ENCODE measurements at places on chromosomes 12 and 14.

GRCh38 chr14:102184316-102185035, 44.8 kb downstream of the WDR20 start:
- DNase-seq = no peak

- no peak for DNase-seq
Measured at GRCh38 chr12:44019118-44019517, 183.2 kb downstream of the TMEM117 start.

DNA sequence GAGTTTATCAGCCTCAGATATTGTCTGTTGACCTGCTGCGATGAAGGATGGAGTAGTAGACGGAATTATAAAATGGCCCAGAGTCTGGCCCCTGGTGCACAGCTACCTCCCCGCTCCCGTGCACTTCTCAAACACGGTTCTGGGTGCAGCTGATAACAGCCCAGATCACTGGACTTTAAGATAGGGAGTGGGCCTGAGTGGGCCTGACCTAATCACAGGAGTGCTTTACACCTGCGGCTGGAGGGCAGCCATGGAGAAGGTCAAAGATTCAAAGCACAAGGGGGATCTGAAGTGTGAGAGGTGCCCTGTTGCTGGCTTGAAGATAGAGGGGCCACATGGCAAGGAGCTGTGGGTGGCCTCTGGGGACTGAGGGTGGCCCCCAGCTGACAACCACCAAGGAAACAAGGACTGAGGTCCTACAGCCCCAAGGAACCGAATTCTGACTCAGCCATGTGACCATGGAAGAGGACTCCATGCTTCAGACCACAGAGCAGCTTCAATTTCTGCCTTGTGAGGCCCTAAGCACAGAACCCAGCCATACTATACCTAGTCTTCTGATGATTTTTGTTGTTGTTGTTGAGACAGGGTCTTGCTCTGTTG, 113.4 kb downstream of the ZNF664 start:
- no peak for DNase-seq

GRCh38 chr14:51716610-51717009, 64.9 kb downstream of the FRMD6 start:
- DNase-seq = no peak

- no peak for DNase-seq
Measured at GRCh38 chr12:27644158-27644845, 51.9 kb upstream of the REP15 start.

- no peak for DNase-seq
Measured at GRCh38 chr12:116800918-116801317, 62.8 kb downstream of the RNFT2 start.

GRCh38 chr12:48184549-48184922, 1.1 kb downstream of the CCDC184 start:
- DNase-seq = no peak

- peak; percentile 67 for DNase-seq
Measured at GRCh38 chr14:89681086-89682018, 264.3 kb upstream of the FOXN3 start.

DNA sequence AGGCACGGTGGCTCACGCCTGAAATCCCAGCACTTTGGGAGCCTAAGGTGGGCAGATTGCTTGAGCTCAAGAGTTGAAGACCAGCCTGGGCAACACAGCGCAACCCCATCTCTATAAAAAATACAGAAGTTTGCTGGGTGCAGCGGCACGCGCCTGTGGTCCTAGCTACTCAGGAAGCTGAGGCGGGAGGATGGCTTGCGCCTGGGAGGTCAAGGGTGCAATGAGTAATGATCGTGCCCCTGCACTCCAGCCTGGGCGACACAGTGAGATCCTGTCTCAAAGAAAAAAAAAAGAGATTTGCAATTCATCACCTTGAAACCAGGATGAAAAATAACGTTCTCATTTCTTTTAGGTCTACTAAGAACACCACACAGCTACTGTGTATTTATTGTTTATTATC, 4.0 kb downstream of the STX2 start:
- DNase-seq = peak; percentile 51

- peak; percentile 82 for DNase-seq
Measured at GRCh38 chr12:110600254-110600653, 13.7 kb upstream of the TCTN1 start.

- DNase-seq = no peak
Measured at GRCh38 chr14:45078323-45078722, 5.6 kb upstream of the PRPF39 start.

GRCh38 chr12:65825507-65826352, 1.4 kb downstream of the HMGA2 start:
- no peak for DNase-seq

DNA sequence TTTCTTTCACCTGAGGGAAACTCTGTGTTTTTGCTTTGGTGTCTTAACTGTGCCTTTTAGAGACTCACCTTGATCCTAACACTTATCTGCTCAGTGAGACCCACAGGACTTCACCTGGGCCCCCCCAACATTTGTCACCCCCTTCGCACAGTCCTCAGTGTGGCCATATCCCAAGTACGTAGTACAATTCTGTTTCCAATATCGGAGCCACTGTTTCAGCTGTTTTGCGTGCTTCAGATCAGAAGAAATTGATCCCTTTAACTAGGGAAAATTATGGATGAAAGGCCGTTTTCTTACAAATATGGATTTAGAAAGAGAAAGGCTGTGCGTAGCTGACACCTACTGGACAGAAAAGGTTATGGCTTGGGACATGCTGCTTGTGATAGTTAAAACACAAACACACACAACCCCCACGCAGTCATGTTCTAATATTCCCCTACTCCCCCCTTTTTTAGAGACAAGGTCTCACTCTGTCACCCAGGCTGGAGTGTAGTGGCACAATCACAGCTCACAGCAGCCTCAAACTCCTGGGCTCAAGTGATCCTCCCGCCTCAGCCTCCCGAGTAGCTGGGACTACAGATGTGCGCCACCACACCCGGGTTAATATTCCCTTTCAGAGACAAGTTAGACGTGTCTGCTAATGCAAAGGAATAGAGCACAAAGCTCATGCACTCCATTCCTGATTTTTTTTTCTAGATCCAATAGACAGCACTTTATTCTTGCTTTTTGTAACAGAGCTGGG, 3.6 kb upstream of the SLC7A8 start:
- peak; percentile 68 for DNase-seq

DNA sequence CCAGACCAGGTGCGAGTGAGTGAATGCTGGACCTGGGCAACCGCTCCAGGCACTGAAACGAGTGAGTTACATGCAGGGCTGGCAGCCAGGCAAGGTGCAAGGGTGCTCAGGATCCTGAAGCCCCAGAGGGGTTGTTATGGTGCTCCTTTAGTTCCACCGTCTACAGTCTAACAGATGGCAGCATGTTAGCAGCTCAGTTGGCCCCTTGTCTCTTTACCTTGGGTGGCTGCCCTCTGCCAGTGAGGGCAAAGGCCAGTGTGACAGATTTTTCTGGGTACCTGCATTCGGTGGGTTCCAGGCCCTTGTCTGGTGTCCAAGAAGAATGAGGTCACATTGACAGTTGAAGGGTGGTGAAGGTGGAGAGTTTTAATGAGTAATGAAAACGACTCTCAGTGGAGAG, 106.8 kb downstream of the SLCO1B3 start:
- DNase-seq = no peak

DNA sequence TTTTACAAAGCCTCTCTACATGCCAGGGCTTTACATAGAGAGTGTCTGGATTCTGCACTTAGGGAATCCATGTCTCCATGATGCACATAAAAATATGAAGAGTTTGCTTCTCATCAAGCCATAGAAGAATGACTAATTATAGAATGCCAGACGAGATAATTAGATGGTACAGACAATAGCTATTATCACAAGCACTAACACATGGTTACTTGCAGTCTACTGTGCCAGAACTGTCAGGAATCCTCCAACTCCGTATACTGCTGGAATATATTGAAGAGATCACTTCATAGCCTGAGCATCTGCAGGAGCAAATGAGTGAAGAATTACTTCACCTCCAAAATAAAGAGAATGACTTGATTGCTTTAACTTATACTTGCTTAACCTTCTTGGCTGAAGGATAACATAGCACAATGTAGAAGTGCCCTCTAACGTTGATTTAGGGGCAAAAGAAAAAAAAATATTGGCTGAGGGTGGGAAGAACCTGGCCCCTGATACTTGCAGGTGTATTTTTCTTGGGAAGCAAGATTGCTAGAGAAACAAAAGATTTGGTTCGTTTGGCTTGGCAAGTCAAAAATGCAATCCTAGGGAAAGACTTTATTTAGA, 272.8 kb upstream of the FAR2 start:
- DNase-seq = no peak

GRCh38 chr12:123952037-123952436, 20.6 kb downstream of the CCDC92 start:
- no peak for DNase-seq

DNA sequence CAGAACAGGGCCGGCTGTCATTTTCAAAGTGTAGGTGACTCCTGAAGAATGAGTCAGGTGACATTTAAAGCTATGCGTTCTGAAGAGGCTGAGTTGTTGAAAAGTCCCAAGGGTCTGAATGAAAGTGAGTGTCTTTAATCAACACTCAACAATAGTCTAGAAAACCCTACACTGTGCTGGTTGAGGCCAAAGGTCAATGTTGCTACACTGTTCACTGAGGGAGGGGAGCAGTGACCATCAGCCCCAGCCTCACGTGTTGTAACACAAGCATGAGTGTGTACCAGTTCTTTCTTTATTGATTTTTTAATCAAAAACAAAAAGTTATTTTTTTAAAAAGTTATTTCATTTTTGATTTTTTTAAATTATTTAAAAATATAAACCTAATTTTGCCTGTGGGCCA, 418.8 kb upstream of the LRFN5 start:
- no peak for DNase-seq

GRCh38 chr12:54486173-54486867, 11.2 kb upstream of the NCKAP1L start:
- DNase-seq = no peak

DNA sequence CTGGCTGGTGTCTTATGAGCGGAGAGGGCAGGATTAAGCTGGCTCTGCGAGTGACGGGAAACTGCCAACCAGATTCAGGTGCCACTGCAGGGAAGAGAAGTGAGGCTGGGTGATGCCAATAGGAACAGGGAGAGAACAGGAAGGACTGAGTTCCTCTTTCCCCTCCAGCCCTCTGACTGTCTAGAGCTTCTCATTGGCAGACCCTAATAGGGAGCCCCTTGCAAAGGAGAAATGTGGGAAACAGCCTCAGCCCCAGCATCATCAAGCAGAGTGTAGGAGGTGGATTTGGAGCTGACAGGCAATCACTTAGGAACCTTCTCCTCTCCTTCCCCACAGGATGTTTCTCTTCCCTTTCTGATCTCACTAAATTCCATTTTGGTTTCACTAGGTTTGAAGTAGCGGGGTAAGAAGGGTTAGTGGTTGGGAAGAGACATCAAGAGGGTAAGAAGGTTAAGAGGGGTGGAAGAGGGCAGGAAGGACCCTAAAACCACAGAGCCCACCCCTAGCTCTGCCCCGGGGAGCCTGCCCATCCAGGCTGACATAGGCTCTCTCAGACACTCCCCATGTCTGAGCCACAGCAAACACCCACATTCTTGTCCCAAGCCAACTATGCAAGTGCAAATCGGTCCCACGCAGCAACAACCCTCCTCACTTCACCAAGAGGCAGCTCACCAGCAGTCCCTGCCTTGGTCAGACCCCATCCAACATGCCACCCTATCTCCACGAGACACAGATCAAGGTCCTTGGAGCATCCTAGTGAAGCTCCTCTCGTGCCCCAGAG, 111.1 kb downstream of the STAB2 start:
- no peak for DNase-seq

DNA sequence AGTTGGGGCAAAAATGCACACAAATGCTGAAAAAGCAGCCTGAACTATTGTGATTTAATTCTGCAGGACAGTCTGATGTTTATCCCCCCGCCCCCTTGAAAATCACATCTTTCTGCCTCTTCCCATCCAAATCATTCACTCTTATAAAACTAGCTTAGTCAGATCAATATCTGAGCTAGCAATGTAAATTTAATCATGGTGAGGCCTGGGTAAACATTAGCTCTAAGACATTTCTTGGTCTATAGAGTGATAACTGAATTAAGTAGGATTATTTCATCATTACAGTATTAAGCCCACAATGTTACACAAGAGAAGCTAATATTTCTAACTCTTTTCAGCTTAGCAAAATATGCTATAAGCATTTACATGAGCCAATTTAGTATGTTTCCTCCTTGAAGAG, 9.1 kb upstream of the PCED1B start:
- no peak for DNase-seq

GRCh38 chr14:70955543-70956480, 48.6 kb downstream of the PCNX1 start:
- peak; percentile 10 for DNase-seq

DNA sequence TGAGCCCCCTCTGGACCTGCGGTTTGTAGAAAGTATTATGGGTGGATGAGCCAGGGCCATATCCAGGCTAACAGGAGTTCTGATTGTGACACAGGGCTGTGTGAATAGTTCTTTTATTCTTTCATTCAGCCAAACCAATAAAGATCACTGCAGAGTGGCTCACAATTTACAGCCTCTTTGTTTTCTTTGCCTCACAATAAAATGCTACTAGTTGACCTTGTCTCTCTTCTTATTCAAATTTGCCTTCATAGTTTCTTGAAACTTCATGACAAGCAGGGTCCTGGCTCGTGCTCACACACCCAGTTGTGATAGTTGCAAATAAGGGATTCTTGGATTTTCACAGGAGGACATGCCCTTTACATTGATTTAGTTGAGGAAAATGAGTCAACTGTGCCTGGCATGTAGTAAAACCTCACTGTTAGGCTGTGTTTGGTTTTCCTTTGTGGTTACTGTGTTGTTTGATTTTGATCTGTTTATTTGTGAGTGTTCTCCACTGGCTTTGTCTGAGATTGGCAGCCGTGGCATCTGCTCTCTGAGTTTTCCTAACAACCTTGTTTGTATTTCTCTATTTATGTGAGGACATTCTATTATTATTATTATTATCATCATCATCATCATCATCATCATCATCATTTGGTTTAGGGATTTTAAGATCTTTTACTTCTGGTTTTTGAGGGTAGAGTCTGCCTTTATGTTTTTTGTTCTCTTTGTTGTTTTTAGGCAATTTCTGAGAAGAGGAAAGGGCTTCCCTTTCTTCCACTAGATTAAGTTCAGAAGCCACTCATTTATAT, 2.7 kb upstream of the KRT6B start:
- no peak for DNase-seq

GRCh38 chr14:24542346-24542936, 33.6 kb downstream of the CTSG start:
- DNase-seq = no peak

DNA sequence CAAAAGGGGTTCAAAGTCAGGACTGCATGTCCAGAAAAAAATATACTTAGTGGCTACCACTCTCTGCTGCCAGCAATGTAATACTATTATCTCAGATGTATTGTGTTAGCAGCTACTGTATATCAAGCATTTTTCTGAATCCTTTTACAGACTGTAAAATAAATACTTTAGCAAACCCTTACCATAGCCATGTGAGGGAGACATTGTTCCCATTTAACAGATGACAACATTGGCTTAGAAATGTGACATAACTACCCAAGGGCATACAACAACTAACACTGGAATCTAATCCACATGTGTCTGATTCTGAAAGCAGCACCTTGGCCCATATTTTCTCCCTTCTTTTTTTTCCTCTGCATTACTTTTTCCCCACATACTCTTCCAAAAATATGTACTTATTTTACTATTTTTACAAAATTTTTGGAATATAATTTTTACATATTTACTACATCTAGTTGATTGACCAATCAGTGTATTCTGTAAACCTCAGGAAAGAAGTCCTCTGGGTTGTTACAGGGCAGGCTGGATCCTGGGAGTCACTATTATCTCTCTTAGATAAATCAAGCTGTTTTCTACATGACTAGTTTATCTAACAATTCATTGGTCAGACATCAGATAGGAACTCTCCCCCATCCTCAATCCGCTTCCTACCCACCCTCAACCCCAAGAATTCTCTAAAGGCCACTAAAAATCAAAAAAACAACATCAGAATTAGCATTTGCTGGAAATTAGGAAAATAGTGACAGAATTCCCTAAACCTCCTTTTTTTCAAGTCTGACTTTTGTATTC, 154.1 kb downstream of the BTG1 start:
- DNase-seq = no peak

- no peak for DNase-seq
Measured at GRCh38 chr12:12467688-12468261, 94.9 kb downstream of the DUSP16 start.

All from AML-193 (cell line).